ENCODE measurements at places on chromosomes 16 and 17.

GRCh38 chr17:42408061-42408460 lies 15.0 kb downstream of the CAVIN1 start:
- no peak for DNase-seq

- DNase-seq = no peak
These were observed 94.3 kb downstream of the AXIN2 start for GRCh38 chr17:65467156-65467555.

DNA sequence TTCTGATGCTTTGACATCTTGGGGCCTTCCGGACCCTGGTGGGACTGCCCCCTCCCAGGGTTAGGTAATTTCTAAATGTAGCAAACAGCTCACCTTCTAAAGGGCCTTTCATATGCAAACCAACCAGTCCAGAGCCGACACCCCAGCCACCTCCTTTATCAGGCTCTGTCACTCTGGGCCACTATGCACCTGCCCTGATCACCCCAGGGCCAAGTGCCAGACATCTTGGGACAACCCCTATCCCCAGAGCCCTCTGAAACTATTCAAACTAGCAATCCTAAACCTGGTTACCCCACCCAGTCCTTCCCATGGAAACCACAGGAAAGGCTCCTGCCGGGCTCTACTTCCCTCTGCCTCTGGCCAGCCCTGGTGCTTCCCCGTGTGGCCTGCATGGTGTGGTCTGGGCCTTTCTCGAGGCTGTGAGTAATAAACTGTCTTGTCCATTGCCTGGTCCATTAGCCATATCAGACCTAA lies 91.2 kb upstream of the TNRC6C start:
- no peak for DNase-seq

GRCh38 chr16:77705351-77705750 lies 17.0 kb upstream of the NUDT7 start:
- no peak for DNase-seq

DNA sequence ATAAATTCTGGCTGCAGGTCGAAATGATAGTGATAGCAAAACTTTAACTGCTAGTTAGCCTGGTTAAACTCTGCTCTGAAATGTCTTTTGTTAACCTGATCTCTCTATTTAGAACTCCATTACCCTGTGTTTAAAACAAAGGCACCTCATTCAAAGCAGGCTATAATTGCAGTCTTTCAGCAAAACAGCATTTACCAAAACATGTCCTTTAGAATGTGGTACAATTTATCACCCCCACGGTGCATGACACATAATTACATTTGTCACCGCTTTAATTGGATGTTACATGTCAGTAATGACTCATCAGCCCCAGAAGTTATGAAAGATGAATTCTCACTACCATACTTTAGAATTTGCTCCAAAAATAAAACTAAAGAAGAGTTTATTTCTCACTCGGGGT lies 295.4 kb downstream of the TOX3 start:
- no peak for DNase-seq

DNA sequence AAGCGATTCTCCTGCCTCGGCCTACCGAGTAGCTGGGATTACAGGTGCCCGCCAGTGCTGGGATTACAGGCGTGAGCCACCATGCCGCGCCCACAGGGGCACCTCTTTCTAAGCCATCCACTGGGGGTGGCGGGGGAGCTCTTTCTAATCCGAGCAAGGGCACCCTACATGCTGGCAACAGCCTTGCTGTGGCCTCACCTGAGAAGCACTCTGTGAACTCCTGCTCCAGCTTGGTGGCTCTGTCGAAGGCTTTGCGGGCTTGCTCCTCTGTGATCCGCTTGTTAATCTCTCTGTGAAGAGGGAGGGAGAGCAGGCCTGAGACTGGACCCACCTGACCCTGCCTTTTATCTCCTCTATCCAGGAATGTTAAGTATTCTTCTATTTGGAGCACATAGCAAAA lies 11.9 kb upstream of the ASGR1 start:
- no peak for DNase-seq

GRCh38 chr17:40447806-40448205 lies 4.6 kb downstream of the IGFBP4 start:
- no peak for DNase-seq

DNA sequence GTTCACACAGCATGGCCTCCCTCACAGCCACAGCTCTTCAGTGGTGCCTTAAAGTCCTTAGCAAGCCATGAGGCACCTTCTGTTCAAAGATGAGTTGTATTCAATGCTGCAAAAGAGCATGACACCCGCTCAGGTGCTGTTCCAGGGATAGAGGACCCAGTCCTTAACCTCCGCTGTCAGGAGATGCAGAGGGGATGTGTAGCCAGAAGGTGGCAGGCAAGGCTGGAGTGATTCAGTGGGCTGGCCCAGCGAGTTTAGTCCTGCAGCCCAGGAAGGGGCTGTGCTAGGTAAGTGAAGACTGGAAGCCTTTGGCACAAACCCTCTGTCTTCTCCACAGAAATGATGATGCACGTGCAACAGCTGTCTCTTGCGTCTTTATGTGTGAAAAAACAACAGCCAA lies 25.0 kb upstream of the ADAM11 start:
- no peak for DNase-seq

DNA sequence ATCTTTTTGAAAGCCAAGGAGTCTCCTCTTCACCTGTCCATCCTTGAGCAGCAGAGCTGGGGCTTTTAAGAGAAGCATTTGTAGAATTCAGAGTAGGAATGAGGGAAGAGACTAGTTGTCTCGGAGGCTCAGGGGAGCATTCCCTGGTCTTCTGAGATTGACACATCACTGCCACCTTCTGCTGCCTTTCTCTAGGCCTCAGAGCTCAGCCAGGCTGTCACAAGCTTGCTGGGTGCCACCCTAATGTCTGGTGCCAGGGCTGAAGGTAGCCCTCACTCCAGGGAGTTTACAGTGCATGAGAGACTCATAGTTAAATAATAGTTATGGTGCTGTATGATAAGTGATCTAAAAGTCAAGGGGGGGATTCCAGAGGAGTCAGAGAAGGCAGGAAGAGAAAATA lies 39.7 kb downstream of the B9D1 start:
- no peak for DNase-seq

DNA sequence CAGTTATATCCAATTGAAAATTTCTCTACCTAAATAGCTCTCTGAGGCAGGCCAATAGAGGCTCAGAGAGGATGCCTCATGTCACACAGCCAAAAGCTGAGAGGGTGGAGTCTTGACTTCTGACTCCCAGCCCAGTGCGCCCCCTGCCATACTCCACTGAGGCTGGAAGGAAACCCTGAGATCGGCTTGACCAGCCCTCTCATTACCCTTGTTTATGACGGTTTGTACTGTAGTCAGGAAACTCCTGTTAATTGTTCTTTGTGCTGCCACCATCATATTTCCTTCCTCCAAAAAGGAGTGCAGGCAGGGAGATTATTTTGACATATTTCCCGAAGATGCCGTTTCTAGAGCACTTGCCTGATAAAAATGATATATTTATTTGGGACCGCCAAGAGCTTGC lies 107.9 kb downstream of the AIPL1 start:
- DNase-seq = no peak

DNA sequence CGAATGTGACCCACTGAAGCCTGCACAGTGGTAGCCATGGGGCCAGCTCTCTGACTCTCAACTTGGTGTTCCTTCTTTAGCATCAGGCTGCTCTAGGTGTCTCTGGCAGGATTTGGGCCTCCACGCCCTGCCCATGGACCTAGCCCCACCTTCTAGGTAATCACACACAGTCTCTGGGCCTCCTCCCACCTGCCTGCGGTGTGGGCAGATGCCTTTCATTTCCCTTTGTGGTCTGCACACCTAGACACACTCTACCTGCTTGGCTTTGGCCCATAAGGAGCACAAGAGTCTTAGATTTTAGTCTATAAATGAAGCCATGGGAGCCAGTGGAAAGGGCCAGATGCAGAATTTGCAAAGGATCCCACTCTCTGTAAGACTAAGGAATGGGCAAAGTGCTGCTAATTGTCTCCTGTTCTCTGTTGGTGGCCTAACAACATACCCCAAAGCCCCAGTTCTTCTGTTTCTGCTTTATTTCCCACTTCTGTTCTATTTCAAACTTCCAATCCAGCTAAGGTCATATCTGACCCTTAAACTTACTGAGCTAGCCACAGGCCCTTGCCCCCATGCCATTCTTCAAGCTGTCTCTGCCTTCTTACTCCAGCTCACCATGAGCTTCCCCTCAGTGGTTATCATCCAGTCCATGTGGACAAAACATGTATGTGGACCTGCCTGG lies 7.2 kb upstream of the MFSD6L start:
- DNase-seq = no peak

- no peak for DNase-seq
These were observed 2.0 kb downstream of the AXIN2 start for GRCh38 chr17:65559461-65559803.

DNA sequence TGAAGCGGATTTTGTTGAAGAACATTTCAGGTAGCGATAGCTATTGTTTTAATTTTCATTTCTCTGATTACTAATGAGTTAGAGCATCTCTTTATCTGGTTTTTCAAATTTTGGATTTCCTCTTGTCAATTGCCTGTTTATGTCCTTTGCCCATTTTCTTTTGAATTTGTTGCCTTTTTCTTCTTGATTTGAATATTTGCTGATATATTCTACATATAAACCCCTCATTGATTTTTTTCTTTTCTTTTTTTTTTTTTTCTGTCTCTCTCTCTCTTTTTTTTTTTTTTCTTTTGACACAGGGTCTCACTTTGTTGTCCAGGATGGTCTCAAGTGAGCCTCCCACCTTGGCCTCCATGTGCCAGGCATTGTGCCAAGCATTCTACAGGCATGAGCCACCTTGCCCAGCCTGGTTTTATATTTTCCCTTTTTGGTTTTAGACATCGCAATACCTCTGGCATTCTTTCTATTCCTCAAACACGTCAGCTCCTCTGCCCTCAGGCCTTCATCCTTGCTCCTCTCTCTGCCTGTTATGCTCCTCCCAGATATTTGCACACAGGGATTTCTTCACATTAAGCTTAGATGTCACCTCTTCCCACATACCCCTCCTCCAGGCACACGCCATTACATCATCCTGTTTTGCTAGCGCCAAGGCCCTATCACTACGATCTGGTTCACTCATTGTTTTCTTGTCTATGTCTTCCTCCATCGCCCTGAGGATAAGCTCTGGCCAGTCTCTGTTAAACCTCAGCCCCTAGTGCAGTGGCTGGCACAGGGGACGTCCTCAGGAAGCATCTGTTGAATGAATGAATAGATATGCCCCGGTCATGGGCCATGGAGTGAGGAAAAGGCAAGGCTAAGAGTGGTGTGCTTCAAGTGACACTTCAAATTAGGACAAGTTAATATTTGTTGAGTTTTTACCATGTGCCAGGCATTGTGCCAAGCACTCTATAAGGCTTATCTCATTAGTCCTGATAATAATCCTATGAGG lies 8.6 kb downstream of the SARM1 start:
- DNase-seq = no peak

GRCh38 chr17:51948128-51948527 lies 210.4 kb downstream of the CA10 start:
- no peak for DNase-seq

GRCh38 chr17:55484575-55484974 lies 26.7 kb downstream of the SMIM36 start:
- no peak for DNase-seq

GRCh38 chr16:67177743-67178699 lies 5.7 kb downstream of the MATCAP1 start:
- DNase-seq = no peak

DNA sequence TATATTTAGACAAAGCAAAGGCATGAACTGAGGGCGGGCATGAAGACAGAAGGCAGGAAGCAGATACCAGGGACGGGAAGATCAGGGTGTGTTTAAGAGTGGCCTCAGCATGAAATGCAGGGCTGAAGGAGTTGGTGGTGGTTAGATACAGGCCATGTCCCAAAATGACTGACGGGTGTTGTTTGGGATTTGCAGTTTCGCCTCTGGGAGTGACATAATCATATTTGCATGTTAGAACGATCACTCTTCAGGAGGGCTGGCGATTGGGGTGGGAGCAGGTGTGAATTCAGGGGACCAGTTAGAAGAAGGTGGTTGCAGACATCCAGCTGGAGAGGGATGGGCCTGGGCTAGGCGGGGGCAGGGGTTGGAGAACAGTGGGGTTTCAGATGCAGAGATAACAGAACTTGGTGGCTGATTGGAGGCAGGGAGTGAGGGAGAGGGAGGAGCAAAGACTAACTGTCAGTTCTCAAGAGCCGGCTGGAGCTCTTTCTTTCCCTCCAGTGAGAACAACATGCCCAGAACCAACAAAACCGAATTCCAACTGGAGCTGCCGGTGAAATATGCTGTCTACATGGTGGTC lies 27.2 kb upstream of the ITGAX start:
- no peak for DNase-seq

DNA sequence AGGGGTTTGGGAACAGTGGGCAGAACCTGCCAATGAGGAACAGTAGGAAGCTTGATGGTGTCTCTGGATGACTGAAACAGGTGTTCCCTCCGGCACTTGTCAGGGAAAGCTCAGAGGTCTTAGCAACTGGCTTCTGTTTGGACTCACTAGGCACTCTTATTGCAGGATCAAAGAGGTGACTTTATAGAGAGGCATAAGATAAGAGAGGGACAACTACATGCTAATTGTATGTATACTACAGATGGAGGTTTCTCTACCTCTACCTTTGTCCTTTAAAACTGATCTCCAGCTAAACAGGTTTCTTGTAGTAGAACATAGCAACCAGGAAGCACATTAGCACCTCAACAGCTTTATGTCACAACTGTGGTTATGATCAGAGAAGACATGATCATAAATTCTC lies 7.6 kb downstream of the CNTD1 start:
- no peak for DNase-seq

GRCh38 chr16:84446596-84447392 lies 57.7 kb downstream of the MEAK7 start:
- DNase-seq = no peak

DNA sequence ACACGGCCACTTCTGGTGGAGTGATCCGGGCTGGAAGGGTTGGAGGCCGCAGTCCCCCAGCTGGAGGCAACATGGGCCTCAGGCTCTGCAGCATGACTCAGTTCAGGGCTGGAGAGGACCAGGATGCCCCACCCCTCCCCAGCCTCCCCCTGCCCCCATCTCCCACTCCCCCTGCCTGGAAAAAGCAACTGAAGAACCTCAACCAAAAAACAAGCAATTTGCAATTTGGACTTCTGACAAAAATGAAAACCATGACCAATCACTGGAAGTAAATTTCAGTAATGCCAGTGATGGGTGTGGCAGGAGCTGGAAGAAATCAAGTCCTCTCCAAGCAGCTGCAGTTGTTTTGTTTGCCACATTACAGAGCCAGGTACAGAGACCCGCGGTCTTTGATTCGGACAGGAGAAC lies 6.6 kb upstream of the MIF4GD start:
- DNase-seq = no peak

DNA sequence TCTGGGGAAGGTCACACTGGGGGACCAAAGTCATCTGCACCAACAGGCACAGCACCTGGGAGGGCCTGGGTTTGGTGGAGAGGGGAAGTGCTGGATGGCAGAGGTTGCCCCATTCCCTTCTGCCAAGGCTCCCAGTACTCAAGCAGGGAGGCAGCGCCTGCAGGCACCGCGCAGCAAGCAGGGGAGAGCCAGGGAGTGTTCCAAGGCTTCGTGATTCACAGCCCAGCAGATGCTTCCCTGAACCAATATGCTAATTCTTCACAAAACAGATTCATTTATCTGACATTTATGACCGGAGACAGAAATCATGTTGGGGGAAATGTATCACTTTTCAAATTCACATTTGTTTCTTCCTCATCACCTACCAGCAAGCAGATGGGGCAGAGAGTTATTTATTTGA lies 13.4 kb upstream of the CDH5 start:
- no peak for DNase-seq
